Activated naive CD8-positive, alpha-beta T cell treated with anti-CD3 and anti-CD28 coated beads for 36 hours (primary cell): ENCODE measurements at places on chromosomes 3 and 15. TPM values are rescaled to one million over a fixed set of nuclear protein-coding genes. Genes with fewer than 3 reads are reported as not detected.

DNA sequence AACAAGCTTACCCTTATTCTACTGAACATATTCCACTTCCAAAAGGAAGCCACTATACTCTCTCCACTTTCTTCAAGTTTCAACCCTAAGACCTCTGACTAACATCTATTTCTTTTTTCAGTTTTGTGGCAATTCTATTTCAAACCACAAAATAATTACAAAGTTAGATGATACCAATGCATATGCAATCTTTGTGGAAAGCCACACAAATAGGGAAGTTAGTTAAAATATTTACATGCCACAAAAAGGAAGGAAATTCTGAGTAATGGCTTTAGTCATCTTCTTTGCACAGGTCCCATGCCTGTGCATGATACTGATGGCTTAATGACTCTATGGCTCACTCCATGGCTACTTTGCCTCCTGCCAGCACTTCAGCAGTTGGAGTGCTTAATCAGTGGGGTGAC is 57.0 kb upstream of the MCTP2 start:
- DNase-seq = peak; percentile 29

- DNase-seq = no peak
Observed at GRCh38 chr3:149486726-149487125, 12.2 kb downstream of the TM4SF4 start.

MYL3 gene
- not detected for total RNA-seq

FOXL2NB gene
- not detected for total RNA-seq

DNA sequence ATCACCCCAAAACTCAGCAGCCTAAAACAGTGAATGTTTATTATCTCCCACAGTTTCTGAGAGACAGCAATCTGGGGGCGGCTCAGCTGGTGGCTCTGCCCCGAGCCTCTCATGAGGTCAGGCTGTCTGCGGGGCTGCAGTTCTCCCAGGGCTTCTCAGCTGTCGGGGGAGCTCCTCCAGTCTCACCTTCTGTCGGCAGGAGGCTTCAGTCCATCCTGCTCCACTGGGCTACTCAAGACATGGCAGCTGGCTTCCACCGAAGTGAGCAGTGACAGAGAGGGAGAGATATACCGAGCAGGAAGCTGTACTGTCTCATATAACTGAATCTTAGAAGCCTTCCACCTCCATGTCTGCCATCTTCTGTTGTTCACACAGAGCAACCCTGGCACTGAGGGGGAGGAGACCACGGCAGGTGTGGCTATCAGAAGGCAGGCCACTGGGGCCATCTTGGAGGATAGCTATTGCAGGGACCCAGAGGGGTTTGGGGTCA is 72.8 kb upstream of the ITGA11 start:
- DNase-seq = no peak

ABHD17C gene
- total RNA-seq = 6.9 TPM
